ENCODE measurements at places on chromosomes 2 and 18.
A peak's percentile ranks its signal among the peaks of the same experiment; 100 is the strongest.

GRCh38 chr2:240399419-240400324, 35.8 kb upstream of the GPC1 start:
- no peak for DNase-seq

DNA sequence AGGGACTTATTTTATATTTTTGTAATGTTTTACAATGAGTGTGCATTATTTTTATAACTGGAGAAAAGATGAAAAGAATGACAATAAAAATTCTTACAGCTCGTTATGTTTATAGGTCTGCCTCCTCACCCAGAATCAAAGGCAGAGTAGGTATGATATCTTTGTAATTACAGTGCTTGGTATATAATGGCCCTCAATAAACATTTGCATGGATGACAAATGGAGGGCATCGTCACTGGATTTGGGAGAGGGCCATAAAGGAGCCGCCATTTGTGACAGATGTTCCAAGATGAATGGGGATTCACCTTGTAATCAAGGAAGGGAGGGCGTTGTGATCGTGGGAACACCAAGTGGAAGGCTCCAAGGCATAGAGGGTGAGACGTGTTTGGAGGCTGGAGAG, 22.6 kb upstream of the GIGYF2 start:
- DNase-seq: no peak

DNA sequence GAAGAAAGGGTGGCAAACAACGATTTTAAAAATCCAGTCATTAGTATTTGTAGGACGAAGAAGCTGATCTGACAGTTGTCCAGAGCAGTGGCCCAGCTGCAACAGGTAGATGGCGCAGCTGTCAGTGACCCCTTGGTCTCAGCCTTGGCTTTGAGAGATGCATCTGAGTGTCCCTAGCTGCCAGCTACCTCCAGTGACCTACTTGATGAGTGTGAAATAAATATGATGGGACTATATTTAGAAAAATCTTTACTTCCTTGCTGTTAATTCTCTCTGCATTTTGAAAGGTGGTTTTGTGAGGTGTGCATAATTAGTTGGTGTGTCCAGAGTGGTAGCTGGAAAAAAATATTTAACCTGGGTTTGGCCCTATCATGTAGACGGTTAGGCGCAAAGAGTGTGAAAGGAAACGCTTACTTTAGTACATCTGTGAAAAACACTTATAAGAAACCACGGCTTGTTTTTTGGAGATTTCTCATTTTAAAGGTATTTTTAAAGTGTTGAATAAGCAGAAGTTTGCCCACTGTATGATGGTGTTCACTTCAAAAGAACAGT, 963 bp downstream of the INPP1 start:
- peak; percentile 70 for DNase-seq

GRCh38 chr2:162678551-162678950, 160.0 kb downstream of the KCNH7 start:
- no peak for DNase-seq

GRCh38 chr2:222683805-222684204, 12.3 kb downstream of the MOGAT1 start:
- no peak for DNase-seq

DNA sequence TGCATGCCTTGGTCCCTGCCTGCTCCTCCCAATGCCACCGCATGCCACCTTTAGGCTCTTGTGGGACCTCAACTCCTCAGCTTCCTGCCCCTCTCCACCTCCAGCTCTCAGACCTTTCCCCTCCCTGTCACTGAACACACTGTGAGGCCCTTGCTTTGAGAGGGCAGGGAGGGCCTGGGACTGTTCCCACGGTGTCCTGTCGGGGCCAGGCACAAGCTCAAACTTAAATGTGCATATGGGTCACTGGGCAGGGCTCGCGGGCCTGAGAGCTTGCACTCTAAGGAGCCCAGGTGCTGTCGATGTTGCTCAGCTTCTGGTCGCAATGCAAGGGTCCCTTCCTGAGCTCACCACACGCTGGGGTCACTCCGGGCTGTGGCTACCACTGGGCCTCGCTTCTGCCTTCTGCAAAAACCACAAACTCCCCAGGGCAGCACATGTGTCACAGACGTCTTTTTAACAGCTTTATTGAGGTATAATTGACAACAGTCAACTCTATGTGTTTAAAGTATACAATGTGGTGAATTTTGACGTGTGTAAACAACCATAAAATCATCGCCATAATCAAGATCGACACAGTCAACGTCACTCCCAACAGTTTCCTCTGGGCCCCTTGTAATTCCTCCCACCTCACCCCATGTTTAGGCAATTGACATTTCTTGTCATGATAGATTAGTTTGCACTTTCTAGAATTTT, 11.9 kb upstream of the B3GNT7 start:
- no peak for DNase-seq

- peak; percentile 23 for DNase-seq
Measured at GRCh38 chr2:231781798-231782726, 980 bp upstream of the PDE6D start.

- no peak for DNase-seq
Measured at GRCh38 chr2:20675701-20676352, 8.9 kb downstream of the GDF7 start.

GRCh38 chr2:223451-223850, 40.4 kb downstream of the SH3YL1 start:
- no peak for DNase-seq

DNA sequence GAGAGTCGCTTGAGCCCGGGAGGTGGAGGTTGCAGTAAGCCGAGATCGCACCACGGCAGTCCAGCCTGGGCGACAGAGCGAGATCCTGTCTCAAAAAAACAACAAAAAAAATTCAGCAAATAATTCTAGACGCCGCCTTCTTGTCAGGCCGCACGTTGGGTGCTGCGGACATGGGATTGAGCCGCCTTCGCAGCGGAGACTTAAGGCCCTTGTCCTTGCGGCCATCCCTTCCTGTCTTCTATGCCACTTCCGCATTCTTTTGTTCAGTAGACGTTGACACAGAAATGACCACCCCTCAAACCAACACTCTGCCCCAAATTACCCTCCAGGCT, 15.8 kb downstream of the PTPN18 start:
- DNase-seq: no peak

GRCh38 chr2:204795156-204795555, 249.9 kb downstream of the PARD3B start:
- DNase-seq: no peak

- DNase-seq: peak; percentile 24
Measured at GRCh38 chr2:215365184-215365658, 53.4 kb downstream of the ATIC start.

DNA sequence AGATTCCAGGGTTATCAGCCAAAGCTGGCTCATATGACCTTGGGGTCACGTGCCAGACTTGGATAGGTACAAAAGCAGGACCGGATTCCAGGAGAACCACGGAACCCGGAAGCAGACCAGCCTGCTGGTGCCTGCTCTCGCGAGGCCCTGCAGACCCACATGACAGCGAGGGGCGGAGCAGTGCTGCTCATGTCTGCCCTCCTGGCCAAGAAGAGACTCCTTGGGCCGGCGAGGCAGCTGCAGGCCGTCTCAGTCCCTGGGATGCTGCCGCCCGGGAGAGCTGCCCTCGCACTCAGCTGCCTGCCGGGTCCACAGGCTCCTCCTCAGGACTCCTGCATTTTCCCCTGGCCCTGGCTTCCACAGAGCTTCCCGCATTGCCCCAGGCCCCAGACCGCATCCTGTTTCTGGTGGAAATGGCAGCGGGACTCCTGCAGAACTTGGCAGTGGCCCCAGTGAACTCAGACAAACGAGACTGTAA, 739.5 kb downstream of the SOCS6 start:
- no peak for DNase-seq

- DNase-seq: no peak
Measured at GRCh38 chr2:20224716-20225293, at the start of gene SDC1. TSS of gene SDC1 (minus strand) at chr2:20225130. CDS start at chr2:20224867, 263 bp downstream.

DNA sequence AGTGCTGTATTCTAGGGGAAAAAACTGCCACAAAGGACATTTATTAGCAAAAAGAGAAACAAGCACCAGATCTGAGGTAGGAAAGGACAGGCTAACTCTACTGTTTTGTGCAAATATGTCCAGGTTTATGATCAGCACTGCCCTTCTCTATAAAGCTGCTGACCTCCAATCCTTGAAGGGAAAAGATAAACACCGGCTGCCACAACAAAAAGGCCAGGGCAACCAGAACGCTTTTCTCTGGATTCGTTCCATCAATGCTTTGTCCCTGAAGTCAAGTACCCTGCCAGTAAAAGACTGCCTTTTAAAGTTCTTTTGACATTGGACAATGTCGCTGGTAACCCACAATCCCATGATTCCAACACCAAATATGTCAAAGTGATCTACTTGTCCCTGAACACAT, 21.0 kb downstream of the SMAD2 start:
- no peak for DNase-seq

- peak; percentile 84 for DNase-seq
Measured at GRCh38 chr2:101622210-101623030, 75.1 kb upstream of the MAP4K4 start.

DNA sequence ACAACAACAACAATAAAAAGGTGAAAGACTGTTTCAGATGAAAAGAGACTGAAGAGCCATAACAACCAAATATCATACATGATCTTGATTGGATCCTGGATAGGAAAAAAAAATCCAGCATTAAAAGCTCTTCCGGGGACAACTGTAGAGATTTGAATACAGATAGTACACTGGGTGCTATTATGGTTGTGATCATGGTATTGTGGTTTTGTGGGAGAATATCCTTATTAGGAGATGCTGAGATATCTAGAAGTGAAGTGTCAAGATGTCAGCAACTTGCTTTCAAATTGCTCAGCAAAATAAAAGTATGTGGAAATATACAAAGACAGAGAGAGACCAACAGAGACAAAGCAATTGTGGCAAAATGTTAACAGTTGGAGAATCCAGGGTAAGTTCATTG, 15.5 kb upstream of the SPATA3 start:
- DNase-seq: no peak

- peak; percentile 48 for DNase-seq
Measured at GRCh38 chr18:74994502-74995418, 214.2 kb downstream of the PTGR3 start.

- no peak for DNase-seq
Measured at GRCh38 chr2:73084971-73085370, 13.5 kb upstream of the SFXN5 start.

DNA sequence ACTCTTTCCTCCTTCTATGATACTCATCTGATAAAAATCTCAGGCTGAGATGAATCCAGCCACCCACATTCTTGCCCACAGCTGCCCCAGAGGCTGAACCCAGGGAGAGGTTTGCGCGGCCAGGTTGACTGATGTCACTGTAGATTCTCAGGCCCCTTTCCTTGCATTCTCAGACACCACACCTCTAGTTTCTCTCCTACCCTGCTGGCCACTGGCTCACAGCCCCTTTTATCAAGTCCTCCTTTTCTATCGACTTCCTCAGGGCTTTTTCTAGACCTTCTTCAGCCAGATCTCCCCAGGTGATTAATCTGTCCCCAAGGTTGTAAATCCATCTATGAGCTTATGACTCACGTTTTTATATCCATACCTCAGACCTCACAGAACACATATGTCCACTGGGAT, 99.8 kb downstream of the TACR1 start:
- DNase-seq: no peak

GRCh38 chr2:8472545-8473323, 209.1 kb upstream of the ID2 start:
- no peak for DNase-seq

DNA sequence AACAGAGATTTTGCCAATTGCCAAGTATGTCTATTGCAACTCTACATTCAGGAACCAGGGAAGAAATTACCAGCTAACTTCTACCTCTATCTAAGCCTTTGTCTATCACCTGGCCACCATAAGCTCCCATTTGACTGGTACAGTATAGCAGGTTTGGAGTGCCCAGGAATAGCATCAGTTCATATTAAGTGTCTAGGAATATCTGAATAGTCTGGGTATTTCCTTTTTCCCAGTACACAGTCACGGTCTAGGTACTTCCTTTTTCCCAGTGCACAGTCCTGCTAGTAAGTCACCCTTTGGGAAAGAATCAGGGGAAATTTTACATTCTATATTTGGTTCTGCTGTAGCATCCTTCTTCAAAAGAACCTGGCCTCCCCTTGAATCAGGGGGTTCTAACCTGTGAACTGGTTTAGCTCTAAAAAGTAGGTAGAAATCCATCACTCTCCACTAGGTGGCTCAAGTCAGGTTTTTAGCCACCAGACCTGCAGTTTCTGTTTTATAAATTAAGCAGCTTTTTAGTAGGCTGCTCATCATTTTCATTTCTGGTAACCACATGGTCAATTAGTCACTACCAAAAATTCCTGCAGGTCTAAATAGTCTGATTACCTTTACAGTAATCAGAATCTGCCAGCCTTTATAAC, 49.3 kb upstream of the DNAJC10 start:
- peak; percentile 41 for DNase-seq

DNA sequence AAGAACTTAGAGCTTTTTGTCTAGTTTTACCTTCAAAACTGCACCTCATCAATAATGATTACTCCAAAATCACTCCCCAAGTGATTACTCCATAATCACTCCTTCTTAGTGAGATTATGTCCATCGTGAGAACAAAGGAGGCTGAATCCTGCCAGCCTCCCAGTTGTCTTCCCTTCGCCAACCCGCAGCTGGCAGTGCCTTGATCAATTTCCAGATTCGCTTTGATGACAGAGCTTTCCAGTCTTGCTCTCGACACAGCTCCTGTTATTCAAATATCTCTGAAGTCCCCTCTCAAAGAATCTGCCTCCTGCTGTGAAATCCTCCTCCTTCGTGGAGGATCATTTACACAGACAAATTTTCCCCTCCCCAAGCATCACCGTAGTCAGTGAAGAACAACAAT, 237.7 kb downstream of the EIPR1 start:
- no peak for DNase-seq

- no peak for DNase-seq
Measured at GRCh38 chr2:232543928-232544631, 4.6 kb downstream of the CHRNG start.

DNA sequence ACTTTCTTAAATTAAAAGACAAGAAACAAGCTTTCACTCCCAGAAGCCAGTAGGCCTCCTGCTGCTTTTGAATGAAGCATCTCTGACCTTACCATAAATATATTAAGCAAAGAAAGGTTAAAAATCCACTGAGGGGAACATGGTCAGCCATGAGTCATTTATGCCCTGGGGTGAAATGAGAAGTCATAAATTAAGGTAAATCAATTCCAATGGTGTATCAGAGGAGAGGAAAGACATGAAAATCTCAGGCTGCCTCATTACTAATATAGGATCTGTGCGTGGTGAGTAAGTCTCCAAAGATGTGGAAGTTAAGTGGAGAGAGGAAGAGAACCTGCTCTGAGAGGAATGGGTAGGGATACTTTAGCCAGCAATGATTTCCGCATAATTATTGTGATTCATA, 292.3 kb upstream of the CHAC2 start:
- DNase-seq: no peak

Measured in GM10248 (cell line).